ENCODE measurements at places on chromosomes 13 and 19.

GRCh38 chr13:34405410-34406181 lies 536.5 kb upstream of the NBEA start:
- DNase-seq = no peak

- no peak for DNase-seq
Observed at GRCh38 chr19:13978351-13979243, 26.3 kb downstream of the DCAF15 start.

GRCh38 chr19:13150931-13151604 lies 857 bp downstream of the IER2 start:
- DNase-seq = no peak

- DNase-seq = no peak
Observed at GRCh38 chr13:45966715-45967114, 85.8 kb downstream of the ZC3H13 start.

GRCh38 chr13:29511980-29512379 lies 83.5 kb downstream of the SLC7A1 start:
- no peak for DNase-seq

DNA sequence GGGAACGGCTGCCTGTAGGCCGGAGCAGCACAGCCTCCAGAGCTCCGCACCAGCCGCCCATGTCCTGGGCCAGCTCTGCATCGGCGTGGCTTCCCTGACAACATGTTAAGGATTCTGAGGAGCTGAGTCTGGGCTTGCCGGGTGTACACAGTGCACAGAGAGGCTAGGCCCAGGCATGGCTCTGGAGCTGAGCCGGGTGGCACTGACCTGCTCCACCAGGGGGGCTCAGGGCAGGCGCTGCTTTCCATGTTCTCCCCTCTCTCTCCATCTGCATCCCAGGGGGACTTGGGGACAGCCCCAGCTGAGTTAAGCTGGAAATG lies 31.6 kb downstream of the AP1M1 start:
- no peak for DNase-seq

GRCh38 chr13:46281779-46282178 lies 70.1 kb downstream of the LRRC63 start:
- DNase-seq = no peak

GRCh38 chr13:71751073-71751472 lies 115.9 kb downstream of the DACH1 start:
- no peak for DNase-seq

DNA sequence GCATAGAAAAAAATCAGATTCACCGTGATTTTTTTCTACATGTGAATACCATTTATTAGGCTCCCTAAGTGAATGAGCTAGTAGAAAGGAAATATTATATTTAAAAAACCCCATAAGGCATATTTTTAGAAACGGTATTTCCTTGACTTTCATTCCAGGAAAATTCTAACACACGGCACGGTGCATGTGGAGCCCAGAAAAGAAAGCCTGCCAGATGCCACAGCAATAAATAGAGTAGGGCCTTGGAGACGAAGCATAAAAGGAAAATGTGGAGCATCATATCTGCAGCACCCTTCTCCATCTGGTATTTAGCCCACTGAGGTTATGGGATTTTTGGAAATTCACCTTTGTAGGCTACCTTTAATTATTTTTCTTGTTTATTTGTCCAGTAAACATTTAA lies 314.4 kb downstream of the ENOX1 start:
- no peak for DNase-seq

- DNase-seq = no peak
Observed at GRCh38 chr13:41554180-41554579, 96.8 kb downstream of the RGCC start.

GRCh38 chr19:15740785-15741184 lies 3.0 kb downstream of the OR10H3 start:
- DNase-seq = no peak

- no peak for DNase-seq
Observed at GRCh38 chr13:55783841-55784240, 1356.9 kb upstream of the PRR20A start.

DNA sequence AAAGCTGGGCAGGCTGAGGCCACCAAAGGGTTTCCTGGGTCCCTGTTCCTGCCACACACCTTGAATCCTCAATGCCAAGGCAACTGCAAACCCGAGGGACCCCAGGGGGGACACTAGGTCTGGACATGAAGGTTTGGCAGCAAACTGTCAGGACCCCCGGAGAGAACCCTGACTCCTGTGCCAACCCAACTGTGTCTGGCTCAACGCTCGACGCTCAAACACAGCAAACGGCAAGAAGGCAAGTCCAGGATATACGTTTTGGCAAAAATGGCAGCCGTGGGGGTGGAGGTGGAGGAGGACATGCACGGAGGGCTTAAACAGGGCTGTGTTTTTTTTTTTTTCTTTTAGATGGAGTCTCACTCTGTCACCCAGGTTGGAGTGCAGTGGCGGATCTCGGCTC lies 73.0 kb downstream of the GADD45B start:
- DNase-seq = no peak

- no peak for DNase-seq
Observed at GRCh38 chr13:104895521-104895920, 1639.9 kb downstream of the EFNB2 start.

GRCh38 chr19:8416796-8417195 lies 3.7 kb downstream of the MARCHF2 start:
- no peak for DNase-seq

GRCh38 chr13:111486331-111486730 lies 165.9 kb downstream of the TEX29 start:
- no peak for DNase-seq

DNA sequence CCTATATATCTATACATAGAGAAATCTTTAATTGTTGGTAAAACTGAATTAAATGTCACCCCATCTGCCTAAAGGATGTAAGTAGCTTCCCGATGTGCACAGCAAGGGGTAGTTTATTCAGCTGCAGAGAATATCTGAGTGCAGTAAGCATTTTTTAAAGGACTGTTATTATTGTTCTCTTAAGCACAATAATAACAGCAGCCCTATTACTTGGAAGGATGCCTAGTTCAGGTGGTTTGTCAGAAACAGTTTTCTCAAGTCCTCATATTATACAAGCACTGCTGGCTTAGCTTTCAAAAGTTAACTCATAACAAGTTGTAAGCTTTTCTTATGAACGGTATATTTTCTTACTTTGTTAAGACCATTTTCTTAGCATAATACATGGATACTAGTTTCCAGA lies 142.6 kb downstream of the CRYL1 start:
- no peak for DNase-seq

DNA sequence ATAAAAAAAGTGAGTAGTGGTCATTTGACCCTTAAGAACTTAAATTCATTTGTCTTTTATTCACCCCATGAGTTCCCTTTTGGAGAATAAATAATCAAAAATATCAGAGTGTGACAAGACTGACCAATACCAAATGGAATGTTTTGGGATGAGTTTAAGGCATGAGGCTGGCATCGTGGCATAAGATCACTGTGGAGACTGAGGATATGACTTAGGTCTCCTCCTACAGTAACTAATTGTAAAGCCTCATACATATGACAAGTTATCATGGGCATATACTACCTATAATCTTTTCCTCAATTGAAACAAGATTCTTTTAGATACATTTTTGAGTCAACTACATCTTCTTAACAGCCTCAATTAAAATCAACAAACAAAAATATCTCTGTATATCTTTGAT lies 782.0 kb downstream of the SLITRK1 start:
- no peak for DNase-seq

- peak; percentile 97 for DNase-seq
Observed at GRCh38 chr13:43269037-43269481, 245.7 kb downstream of the DNAJC15 start.

DNA sequence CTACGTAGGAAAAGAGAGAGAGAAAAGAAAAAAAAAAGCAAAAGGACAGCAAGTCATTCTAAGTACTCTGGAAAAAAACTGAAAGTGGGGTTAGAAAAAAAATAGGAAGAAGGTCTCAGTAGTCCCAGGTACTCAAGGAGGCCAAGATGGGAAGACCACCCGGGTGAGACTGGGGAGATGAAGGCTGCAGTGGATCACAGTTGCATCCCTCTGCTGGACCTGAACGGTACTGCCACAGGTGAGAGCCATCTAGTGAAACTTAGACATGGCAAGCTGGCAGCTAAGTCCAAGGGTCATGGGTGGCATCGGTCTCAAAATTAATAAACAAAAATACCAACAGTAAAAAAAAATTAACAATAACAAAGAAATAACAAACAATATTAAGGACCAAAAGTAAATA lies 41.0 kb upstream of the ZNF91 start:
- no peak for DNase-seq

DNA sequence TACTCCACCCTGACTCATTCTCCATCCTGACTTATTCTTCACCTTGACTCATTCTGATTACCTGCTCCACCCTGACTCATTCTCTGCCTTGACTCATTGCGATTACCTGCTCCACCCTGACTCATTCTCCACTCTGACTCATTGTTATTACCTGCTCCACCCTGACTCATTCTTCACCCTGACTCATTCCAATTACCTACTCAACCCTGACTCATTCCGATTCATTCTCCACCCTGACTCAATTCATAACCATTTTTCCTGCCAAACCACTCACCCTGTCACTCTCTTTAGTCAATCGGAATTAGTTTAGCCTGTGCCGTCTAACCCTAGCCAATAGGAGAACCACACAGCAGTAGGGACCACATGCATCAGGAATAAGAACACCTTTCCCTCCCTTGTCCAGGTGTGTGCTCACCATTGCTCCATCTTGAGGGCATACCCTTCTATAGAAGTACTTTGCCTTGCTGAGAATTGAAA lies 1227.4 kb upstream of the PCDH20 start:
- no peak for DNase-seq

GRCh38 chr13:102504002-102504401 lies 92.8 kb upstream of the TPP2 start:
- no peak for DNase-seq

- DNase-seq = no peak
Observed at GRCh38 chr19:19448238-19448544, 42.7 kb downstream of the GATAD2A start.

DNA sequence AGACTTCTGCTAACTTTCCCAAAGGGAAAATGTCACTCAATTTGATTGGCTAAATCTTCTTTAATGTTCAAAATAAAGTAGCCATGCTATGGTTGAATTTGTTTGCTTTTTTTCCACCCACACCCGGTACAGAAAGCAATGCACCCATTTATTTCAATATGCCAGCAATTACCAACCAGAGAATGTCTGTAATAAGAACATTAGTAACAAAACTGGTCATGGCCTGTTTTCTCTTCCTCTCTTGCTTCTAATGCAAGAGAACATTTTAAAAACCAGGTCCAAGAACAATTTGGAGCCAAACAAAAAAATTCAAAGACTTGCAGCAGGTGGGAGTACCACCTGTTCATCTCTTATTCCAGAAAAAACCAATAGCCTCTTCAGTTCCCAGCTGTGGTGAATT lies 1108.8 kb upstream of the PCDH20 start:
- no peak for DNase-seq

DNA sequence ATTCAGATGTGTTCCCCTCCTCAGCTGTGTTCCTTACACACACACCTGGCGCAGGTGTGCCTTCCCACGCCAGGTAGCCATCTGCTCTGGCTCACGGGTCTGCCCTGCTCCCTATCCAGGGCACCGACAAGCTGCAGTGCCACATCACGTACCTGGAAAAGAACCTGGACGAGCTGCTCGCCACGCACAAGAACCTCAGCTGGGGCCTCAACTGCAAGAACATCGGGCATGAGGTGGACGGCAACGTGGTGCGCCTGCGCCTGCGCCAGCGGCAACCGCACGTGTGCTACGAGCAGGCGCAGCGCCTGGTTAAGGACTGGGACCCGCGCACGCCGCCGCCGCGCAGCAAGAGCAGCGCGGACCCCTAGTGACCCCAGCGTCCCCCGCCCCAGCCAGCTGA lies 26.5 kb upstream of the CASP14 start:
- DNase-seq = no peak

DNA sequence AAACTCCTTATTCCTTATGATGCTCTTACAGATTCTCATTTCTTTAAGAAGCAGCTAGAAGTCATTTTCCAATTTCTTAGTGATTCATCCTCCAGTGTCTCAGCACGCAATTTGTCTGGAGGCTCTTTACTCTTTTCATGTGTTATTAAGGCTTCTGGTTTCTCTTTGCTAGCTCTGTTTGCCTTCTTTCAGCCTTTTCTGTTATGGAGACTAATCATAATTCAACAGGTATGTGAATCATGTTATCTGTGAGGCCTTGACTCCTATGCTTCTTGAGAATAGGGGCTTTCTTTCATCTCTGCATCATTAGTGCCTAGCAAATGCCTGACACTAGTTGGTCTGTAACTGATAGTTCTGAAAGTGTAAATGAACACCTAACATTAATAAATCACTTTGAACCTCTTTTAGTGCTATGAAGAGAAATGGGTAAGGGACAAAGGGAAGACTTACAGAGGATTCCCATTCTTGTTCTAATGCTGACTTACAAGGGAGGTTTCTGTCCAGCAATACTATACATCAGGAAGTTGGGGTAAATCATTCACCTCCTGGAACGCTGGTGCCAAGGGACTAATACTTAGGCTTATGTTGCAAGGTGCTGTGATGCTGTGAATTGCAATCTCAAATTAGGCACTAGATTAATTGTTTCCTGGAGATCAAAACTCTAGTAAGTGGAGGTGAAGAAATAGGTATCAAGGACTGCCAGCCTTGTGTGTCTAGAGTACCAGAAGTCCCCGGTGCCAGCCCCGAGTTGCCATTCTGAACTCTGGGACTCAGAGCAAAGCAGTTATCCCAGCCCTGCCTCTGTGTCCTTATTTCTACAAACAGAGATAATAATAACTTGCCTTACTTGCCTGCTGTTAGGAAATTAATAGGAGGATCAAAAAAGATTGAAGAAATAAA lies 265.6 kb downstream of the DCLK1 start:
- DNase-seq = no peak

- no peak for DNase-seq
Observed at GRCh38 chr13:56314765-56315164, 826.0 kb upstream of the PRR20A start.

- DNase-seq = no peak
Observed at GRCh38 chr19:29076161-29076560, 136.8 kb downstream of the UQCRFS1 start.

DNA sequence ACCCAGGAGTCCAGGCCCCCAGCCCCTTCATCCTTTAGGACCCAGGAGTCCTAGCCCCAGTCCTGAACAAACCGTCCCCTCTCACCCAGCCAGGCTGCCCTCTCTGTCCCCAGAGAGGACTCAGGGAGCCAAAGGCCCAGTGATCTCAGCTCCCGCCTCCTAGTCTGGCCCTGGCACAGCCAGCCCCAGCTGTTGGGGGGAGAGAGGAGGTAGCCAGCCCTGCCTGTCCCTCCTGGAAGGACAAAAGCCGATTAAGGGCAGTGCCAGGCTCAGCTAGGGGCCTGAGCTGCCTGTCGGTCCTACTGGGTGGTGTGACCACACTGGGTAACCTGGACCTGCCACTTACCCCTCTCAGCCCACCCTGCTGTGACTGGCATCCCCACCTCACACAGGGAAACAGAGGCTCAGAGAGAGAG lies 14.5 kb downstream of the LIPE start:
- no peak for DNase-seq

DNA sequence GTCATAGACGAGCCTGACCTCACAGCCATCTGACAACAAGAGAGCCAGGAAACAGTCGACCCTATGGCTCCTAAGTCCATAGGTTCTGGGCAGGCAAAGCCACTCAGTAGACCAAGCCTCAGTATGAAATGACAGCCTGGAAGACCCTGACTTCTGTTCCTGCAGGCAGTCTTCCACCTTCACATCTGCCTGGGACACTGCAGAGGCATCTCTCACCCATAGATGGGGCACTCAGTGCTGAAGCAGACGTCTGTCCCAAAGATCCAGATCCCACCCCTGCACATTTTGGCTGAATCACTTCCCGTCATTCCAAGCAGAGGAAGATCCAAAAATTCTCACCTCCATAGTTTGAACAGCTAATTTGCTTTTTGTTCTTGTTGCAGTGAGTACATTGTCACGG lies 139.3 kb upstream of the ZNF507 start:
- DNase-seq = no peak

Measured in AG04449 (cell line).